ENCODE measurements at places on chromosomes 4 and X.
A peak's percentile ranks its signal among the peaks of the same experiment; 100 is the strongest.

DNA sequence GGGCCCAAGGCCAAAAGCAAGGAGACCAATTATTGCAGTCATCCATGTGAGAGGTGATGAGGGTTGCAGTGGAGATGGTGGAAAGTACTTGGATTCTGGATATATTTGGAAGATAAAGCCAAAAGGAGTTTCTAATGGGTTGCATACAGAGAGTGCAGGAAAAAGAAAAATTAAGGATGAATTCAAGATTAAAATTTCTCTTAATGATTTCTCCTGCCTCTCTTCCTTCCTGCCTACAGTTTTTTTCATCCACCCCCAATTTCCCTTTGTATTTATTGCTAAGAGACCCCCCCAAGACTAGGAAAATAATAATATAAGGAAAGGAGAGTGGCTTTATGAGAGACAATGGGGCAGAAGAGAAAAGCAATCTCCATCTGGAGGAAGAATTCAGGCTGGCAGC lies 8.6 kb upstream of the FGF5 start:
- no peak for DNase-seq

GRCh38 chr4:87497159-87497558 lies 32.0 kb downstream of the SPARCL1 start:
- peak; percentile 40 for DNase-seq

DNA sequence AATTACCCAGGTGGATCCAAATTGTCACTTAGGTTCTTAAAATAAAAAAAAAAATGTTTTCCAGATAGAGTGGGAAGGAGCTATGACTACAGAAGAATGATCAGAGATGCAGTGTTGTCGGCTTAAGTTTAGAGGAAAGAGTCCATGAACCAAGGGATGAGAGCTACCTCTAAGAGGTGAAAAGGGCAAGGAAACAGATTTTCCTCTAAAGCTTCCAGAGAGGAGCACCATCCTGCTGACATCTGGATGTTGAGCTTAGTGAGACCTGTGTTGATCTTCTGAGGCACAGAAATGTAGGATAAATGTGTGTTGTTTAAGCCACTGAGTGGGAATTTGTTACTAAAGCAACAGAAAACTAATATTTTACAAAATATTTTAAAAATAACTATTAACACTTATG lies 498.7 kb downstream of the SPOCK3 start:
- DNase-seq, result no peak

- DNase-seq, result peak; percentile 35
These were observed 107.2 kb downstream of the CENPC start for GRCh38 chr4:67437974-67438713.

DNA sequence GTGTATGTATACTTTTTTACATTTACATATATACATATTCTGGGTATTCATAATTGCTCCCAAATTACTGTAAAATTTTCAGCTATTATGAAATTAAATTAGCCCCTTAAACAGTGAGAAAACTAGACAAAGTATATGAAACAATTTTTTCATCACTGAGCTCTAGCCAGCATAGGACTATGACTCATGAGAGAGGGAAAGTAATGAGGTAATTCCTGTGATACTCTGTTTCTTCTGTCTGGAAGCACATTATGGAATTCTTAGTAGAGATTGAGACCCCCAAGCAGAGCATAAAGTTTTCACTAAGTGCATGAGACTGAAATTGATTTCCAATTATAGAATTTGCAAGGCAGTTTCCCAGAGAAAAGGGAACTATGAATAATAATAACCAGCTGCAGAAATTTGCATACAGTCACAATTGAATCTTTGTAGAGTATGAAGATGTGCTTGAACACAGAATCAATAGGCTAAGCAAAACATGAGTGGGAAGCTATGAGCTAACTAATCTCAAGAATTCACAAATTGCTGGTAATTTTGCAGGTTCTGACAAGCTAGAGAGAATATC lies 779.3 kb downstream of the ARAP2 start:
- DNase-seq, result no peak

DNA sequence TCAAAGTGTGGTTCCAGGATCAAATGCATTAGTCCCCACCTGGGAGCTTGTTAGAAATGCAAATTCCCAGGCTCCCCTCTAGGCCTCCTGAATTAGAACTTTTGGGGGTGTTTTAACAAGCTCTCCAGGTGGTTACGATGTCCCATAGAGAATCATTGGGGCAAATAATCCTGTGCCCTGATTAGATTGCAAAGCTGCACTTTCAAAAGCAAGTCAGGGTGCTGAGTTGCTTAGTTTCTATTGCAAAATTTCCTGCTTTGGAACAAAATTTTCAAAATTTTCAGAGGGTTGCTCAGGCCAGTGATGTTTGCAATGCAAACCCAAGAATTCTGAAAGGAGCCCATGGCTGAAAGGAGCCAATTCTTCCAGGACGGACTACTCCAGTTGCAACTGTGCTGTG lies 71.0 kb downstream of the MGST2 start:
- no peak for DNase-seq

GRCh38 chr4:38330321-38330720 lies 333.7 kb upstream of the KLF3 start:
- DNase-seq, result no peak

DNA sequence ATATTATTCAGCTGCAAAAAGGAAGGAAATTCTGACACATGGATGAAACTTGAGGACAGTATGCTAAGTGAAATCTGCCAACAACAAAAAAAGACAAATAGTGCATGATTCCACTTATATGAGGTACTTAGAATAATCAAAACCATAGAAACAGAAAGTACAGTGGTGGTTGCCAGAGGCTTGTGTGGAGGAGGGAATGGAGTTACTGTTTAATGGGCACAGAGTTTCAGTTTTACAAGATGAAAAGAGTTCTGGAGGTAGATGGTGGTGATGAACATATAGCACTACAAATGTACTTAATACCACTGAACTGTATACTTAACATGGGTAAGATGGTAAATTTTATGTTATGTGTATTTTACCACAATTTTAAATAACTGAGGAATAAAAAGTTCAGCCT lies 212.0 kb upstream of the KLF3 start:
- no peak for DNase-seq

GRCh38 chr4:167555338-167556022 lies 321.2 kb upstream of the SPOCK3 start:
- no peak for DNase-seq

DNA sequence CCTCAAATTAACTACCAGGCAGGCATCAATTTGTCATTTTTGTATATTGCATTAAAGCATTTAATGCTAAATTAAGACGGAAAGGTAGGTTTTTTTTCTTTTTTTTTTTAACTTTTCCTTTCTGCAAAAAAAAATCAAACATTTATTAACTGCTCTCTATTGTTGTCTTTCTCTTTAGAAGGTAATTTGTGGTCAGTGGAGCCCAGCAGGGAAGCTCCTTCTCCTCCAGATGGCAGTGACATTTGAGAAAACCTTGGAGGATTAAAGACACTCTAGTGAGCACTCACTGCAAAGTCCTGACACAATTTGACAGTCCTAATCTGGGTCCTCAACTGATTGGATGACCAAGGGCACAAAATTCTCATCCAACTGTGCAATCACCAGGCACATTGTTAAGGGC lies 102.4 kb downstream of the SLIT2 start:
- no peak for DNase-seq

- DNase-seq, result peak; percentile 4
These were observed 868 bp downstream of the PLS3 start for GRCh38 chrX:115561605-115562479.

GRCh38 chrX:109890910-109891502 lies 111.9 kb upstream of the TMEM164 start:
- DNase-seq, result peak; percentile 81

GRCh38 chrX:25427873-25428555 lies 412.2 kb upstream of the ARX start:
- DNase-seq, result no peak

- peak; percentile 47 for DNase-seq
These were observed 2.1 kb upstream of the LEF1 start for GRCh38 chr4:108170631-108171338.

DNA sequence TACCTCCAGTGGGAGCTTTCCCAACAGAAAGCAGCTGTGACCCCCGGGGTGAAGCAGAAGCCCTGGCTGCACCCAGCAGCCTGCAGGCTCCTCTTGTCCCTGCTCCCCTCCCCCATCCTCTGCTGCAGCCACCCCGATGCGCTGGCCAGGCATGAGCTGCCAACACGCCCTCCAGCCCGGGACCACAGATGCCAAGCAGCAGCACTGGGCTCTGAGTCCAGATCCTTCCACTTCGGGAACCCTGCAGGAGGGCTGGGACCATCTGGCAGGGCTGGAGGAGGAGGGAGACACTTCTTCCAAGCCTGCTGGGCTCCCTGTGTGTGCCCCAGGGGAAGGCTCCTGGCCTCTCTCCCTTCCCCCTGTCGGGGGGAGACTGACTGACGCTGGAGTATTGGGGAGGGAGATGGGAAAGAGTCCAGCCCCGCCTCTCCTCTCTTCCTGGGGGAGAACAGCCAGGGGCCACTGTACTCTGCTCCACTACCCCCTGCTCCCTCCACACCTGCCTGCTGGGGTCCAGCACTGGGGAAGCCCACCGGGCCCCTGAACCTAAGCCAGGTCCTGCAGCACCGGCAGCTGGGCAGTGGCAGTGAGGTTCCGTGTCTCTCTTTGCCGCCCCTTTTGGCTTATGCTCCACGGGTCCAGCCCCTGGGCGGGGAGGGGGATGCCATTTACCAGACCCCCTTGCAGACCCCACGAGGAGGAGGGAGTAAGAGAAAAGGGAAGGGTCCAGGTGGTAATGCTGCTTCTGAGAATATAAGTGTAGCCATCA lies 55.7 kb downstream of the PPP2R2C start:
- no peak for DNase-seq

GRCh38 chr4:38184404-38184803 lies 224.2 kb downstream of the PTTG2 start:
- no peak for DNase-seq

- DNase-seq, result no peak
These were observed 187.1 kb downstream of the SHROOM3 start for GRCh38 chr4:76622126-76622525.

DNA sequence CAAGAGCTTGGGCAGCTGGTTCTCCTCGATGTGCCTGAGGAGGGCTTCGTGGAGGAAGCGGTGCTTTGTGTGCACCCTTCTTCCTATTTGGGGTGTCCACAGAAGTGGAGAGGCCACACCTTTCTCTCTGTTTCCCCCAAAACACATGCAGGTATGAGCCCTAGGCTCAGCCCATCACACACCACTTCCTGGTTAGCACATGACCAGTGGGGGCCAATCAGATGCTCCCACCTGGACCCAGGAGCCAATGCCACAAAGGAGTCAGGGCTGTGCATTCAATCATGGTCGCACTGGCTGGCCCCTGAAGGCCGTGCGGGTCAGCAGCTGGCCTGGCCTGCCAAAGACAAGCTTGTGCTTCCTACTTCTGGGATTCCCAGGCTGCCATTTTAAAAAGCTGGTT lies 51.4 kb downstream of the PPP2R2C start:
- no peak for DNase-seq

- DNase-seq, result no peak
These were observed 834.2 kb downstream of the STPG2 start for GRCh38 chr4:97309121-97309520.

DNA sequence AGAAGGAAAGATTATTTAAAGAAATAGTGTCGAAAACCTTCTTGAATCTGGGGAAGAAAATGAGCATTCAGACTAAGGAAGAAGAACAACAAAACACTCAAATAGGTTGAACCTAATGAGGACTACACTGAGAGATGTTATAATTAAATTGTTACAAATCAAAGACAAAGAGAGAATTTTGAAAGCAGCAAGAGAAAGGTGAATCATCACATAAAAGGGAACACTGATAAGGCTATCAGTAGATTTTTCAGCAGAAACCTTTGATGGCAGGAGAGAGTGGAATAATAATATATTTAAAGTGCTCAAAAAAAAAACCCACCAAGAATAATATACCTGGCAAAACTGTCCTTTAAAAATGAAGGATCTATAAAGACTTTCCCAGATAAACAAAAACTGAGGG lies 114.9 kb downstream of the AREG start:
- no peak for DNase-seq

DNA sequence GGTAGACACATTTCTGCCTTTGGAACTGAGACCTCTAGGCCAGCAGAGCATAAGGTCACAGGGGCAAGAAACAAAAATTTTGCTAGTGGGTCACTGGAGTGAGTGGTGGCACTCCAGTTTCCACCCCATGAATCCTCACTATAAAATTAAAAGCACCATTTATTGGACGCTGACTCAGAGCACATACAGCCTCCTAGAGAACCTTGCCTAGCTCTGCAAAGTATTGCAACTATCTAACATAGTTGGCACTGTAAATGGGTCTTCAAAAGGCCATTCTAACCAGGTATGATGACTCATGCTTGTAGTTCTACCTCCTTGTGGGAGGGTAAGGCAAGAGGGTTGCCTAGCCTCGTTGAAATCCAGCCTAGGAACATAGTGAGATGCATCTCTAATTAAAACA lies 25.1 kb downstream of the RRAGB start:
- no peak for DNase-seq

GRCh38 chrX:40166582-40166981 lies 68.8 kb upstream of the BCOR start:
- DNase-seq, result no peak

DNA sequence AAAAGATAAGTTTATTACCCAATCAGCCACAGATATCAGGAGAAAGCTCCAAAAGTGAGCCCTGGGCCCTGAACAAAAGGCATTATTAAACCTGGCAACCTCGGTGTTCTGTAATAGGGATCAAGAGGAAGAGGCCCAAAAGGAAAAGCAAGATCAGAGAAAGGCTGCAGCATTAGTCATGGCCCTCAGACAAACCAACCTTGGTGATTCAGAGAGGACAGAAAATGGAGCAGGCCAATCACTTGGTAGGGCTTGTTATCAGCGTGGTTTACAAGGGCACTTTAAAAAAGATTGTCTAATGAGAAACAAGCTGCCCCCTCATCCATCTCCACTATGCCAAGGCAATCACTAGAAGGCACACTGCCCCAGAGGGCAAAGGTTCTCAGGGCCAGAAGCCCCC lies 75.7 kb downstream of the AGTR2 start:
- DNase-seq, result no peak

- DNase-seq, result no peak
These were observed 152.0 kb downstream of the GASK1B start for GRCh38 chr4:158020734-158021346.

GRCh38 chrX:9466736-9467135 lies 1.9 kb downstream of the TBL1X start:
- DNase-seq, result no peak

DNA sequence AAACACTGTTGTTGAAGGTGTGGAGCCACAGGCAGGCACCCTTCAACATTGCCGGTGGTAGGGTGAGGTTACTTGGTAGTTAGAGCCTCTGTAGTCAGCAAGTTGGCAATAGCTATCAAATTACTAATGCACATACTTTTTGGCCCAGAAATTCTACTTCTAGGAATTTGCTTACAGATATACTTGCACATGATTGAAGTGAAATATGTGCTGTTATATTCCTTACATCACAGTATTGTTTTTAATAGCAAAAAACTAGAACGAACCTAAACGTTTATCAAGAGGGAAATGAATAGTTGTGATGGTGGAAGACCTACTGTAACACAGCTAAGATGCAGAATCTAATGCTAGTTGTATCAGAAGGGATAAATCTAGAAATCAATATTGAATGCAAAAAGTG lies 7.7 kb upstream of the PJA1 start:
- DNase-seq, result no peak

GRCh38 chr4:119246177-119246733 lies 33.7 kb downstream of the USP53 start:
- no peak for DNase-seq

All from hematopoietic multipotent progenitor cell treated with erythropoietin and hydrocortisone succinate and interleukin-3 and kit ligand, for 6 days (in vitro differentiated cells).